ENCODE measurements at places on chromosomes 1 and 21.

- no peak for DNase-seq
These were observed 71.7 kb downstream of the ENAH start for GRCh38 chr1:225581186-225581585.

DNA sequence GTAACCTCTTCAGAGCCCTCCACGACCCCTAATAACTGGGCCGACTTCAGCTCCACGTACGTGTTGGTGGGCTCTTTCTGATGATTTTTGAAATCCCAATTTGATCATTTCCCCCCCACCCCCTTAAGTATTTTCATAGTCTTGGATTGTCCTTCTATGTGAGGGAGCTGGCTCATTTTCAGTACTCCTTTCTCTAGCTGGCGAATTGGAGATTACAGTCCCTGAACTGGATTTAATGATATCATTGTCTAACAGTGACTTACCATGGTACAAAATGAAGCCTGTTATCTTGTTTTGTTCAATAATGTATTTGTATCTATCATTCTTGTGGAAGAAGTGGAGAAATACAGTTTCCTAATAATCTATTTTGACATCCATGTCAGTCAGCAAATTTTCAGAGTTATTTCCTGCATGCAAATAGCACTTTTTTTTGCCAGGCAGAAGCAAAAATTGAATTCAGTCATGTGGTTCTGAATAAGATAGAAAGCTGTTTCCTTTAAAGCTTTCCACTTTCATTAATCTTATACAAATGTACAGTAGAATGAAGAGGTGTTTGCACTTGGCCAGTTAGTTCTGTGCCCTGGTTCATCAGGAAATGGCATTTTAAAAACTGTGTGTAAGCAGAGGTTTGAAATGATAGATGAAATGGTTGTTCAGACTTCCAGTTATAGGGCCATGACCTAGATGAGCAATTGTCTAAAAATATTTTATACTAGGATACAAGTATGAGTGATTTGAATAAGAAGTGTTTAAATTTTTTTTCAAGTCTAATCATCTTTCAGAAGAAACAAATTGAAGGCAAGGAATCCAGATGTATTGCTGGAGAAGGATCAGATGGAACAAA lies 104.2 kb downstream of the ATP5PO start:
- peak; percentile 22 for DNase-seq

DNA sequence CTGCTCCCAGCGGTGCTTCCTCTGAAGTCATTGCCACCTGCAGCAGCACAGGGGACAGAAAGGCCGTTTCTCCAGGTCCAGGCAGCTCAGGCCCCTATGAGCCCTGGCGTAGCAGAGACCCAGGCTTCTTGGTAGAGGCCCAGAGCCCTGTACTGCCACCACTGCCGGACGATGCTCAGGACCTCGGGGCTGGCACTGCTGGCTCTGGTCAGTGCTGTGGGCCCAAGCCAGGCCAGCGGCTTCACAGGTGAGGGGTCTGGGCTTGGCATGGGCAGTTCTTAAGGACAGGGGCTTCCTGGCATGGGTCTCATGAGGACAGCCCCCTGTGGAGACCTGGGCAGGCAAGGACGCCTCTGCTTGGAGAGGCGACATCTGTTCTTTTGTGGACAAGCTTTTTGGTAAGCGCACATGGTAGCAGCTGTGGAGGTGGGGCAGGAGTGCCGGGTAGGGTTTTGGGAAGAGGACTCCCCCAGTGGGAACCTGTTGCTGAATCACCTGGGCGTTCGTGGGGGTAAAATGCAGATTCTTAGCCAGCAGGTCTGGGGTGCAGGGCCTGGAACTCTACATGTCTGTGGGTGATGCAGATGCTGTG lies at the start of gene UMODL1:
Gene UMODL1, plus strand, starts transcription at position 172 of the 592 bp plus-strand sequence. Its CDS starts 0 bp downstream, at position 172.
- no peak for DNase-seq

DNA sequence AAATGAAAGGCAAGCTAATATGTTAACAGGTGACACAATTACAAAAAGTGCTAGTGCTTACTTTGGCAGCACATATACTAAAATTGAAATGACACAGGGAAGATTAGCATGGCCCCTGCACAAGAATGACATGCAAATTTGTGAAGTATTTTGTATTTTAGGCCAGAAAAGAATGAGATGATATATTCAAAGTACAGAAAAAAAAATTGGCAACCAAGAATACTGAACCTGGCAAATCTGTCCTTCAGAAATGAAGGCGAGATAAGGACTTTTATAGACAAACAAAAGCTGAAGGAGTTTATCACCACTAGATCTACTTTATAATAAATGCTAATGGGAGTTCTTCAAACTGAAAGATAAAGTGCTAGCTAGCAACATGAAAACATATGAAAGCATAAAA lies 350.0 kb upstream of the POU3F1 start:
- DNase-seq = no peak

GRCh38 chr21:29092102-29092959 lies 18.9 kb upstream of the CCT8 start:
- peak; percentile 73 for DNase-seq

DNA sequence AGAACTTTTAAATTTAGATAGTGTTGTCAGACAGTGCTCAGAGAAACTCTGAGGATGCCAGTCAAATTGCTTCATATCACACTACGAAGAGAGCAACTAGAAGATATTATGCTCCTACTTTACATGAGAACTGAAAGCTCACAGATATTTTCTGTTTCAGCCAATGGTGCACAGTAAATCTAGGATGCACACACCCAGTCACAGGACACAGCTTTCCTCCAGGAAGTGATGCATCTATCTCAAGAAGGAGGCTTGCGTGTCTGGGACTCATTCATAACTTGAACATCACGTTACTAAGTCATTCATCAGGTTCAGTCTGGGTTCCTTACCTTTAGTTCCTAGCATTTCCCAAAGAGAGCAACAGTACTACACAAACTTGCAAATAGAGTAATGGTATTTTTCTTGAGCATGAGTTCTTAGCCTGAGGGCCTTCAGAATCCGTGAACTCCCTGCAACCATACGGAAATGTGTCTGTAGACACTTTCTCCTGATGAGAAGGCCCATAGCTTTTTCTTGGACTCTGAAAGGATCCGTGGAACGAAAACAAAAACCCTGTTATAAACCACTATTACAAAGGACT lies 12.2 kb downstream of the ZNF697 start:
- DNase-seq = peak; percentile 64

DNA sequence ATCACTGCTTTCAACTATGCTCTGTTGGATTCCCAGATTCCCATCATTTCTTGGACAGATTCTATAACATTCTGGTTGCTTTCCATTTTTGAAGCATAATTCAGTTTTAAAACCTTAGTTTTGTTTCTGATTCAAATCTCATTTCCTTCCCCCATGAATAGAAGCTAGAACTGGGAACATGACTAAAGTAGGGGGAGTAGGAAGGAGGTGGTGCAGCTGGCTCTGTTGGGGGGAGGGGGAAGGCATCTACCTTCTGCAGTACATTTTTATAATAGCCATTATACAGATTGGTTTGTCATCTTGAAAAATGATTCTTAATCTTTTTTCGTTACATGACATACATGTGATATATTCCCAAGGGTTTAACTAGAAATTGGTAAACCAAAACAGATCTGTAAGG lies 48.1 kb downstream of the SMG7 start:
- DNase-seq = no peak

DNA sequence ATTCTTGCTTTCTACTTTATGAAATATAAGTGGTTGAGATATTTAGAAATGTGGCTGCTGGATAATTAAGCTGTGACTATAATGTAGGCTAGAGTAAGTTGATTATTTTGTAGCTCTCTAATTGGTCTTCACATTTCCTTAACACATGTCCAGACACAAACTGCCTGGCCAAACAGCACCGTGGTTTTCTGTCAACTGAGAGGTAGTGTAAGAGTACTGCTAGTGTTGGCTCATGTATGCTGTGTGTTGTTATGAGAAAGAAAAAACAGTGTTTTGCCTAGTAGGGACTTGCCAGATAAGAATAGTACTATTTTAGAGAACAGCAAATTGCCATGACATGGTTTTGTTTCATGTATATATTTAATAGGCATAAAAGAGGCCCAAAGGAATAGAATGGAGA lies 37.1 kb downstream of the TMED5 start:
- DNase-seq = no peak

DNA sequence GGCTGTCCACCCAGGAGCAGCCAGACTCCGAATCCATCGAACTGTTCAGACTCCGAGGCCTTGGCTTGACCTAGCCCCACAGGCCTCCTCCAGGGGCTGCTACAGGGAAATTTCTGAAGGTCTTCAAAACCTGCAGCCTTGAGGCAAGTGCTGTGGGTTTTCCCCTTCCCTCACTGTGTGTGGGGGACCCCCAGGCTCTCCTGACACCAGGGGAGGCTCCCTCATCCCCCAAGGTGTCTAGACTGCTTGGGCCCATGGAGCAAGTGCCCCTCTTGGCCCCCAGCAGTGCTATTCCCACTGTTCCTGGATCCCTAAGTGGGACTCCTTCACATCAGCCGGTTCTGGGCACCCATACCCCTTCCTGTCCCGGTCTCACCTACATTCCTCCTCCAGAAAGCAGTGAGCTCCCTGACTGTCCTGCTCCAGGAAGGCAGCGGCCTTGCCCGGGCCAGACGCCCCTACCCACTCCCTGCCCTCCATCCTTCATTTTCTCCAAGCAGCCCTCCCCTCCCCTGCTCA lies 814 bp downstream of the PAQR7 start:
- no peak for DNase-seq

DNA sequence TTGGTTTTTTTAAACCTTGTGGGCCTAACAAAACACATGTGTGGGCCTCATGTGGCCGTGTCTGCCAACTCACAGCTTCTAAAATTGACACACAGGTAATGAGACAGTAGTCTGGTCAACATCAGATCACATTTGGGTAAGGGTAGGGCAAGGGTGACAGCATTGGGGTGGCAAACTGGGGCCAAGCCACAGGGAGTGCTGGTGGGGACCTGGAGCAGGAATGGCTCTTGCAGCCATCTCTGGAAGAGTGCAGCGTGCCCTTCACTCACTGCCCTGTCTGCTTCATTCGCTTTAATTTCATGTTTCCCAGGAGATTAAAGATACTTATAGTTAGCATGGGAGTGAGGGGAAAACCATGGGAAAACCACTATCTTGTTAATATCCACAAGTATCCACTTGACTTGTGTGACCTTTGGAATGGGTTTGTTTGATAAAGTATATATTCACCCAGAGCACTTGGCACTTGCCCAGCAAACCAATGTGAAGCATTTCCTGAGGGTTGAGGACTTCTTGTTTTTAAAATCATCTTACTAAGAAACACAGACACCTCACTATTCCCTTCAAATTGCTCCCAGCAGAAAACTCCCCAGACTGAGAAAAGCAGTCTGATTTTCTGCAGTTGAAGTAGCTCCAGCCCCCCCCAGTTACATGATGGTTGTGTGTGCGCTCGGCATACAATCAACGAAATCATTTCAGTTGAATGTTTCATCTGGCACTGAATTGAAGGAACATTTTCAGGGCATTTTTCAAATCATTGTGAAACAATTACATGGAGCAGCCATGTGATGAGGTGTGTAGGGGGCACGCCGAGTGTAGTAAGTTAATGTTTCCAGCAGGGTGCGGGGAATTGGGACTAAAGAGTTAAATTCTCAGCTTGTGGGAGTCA lies 175.7 kb downstream of the VPS13D start:
- peak; percentile 71 for DNase-seq

GRCh38 chr1:213914392-213914791 lies 73.4 kb upstream of the PROX1 start:
- no peak for DNase-seq

- DNase-seq = no peak
These were observed 544.6 kb downstream of the AMY1C start for GRCh38 chr1:104294259-104294658.

Data from EH (cell line).